ENCODE measurements at places on chromosomes 6 and 20. TPM values are rescaled to one million over a fixed set of nuclear protein-coding genes. Genes with fewer than 3 reads are reported as not detected.

The FGD2 gene
- 0.04 TPM for total RNA-seq

The GABRR1 gene
- total RNA-seq, result 0.10 TPM

The HLA-DRA gene
- 0.33 TPM for total RNA-seq

The TLDC2 gene
- total RNA-seq, result 0.31 TPM

The MUC22 gene
- total RNA-seq, result not detected

The SLC17A3 gene
- not detected for total RNA-seq

The GJA10 gene
- total RNA-seq, result not detected

The BNIP5 gene
- not detected for total RNA-seq

The WFDC2 gene
- total RNA-seq, result 16.5 TPM

The ASIP gene
- not detected for total RNA-seq

The LAMA2 gene
- 2.8 TPM for total RNA-seq

The ACAT2 gene
- total RNA-seq, result 108 TPM

The HLA-DOB gene
- not detected for total RNA-seq

The PCED1A gene
- 23.6 TPM for total RNA-seq

The MEP1A gene
- not detected for total RNA-seq

The SLCO4A1 gene
- total RNA-seq, result 18.4 TPM

The LZTS3 gene
- total RNA-seq, result 11.0 TPM

All from H7 (cell line).